ENCODE measurements at places on chromosomes 6 and 20. TPM values are rescaled to one million over a fixed set of nuclear protein-coding genes. Genes with fewer than 3 reads are reported as not detected.

DNA sequence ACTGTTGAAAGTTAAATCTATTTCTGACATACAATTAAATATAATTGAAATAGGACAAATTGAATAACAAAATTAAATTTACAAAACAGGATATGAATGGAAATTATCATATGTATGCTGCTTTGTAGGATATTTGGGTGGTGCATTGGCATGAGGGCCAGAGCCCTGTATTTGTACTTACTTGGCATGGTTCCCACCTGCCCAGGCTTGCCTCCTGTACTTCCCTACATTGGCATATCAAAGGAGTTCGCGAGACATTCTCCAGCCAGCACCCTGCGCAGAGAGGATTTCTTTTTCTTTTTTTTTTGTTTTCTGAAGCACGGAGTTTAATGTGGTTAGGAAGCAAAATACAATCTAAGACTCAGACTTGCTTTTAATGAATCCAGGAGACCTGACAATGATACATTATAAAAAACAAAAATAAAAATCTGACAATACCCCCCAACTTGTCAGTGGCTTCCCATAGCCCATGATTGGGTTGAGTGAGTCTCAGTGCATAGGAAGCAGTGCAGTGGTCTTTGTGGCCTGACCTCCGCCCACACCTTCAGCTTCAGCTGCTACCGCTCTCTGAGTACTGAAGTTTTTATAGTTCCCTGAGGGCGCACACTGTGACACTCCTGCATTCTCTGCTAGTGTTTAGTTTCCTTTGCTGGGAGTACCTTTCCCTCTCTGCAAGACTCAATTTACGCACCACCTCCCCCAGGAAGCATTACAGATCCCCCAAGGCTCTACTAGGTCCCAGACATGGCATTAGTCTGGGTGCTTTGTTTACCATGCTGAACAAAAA, 440.8 kb downstream of the UTRN start:
- H3K36me3 ChIP-seq = no peaks in the 10 kb centered on the region
- no peak overlapping the region for H3K4me3 ChIP-seq
- H3K27ac ChIP-seq = no peak overlapping the region
- H3K4me1 ChIP-seq = no peaks in the 10 kb centered on the region
- no peaks in the 10 kb centered on the region for H3K27me3 ChIP-seq

DNA sequence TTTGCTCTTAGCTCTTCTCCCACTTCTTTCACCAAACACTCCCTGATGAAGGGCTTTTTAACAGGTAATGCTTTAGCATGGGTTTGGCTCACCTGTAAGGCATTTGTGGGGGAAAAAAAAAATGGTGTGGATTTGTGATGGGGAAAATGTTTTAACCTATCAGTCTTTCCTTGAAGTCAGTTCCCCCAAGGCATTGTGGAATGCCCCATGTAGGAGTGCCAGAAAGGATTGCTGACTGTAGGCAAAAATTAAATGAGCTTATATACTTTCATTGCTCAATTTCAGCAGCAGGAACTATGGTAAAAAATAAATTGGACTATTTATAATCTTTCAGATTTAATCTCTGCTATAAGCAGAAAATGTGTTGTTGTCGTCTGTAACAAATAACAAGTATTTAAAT, 10.6 kb upstream of the SASH1 start:
- no peak overlapping the region for H3K27ac ChIP-seq
- no peaks in the 10 kb centered on the region for H3K36me3 ChIP-seq
- H3K4me1 ChIP-seq = peaks cover 28% of the 10 kb centered on the region
- no peaks in the 10 kb centered on the region for H3K27me3 ChIP-seq

DNA sequence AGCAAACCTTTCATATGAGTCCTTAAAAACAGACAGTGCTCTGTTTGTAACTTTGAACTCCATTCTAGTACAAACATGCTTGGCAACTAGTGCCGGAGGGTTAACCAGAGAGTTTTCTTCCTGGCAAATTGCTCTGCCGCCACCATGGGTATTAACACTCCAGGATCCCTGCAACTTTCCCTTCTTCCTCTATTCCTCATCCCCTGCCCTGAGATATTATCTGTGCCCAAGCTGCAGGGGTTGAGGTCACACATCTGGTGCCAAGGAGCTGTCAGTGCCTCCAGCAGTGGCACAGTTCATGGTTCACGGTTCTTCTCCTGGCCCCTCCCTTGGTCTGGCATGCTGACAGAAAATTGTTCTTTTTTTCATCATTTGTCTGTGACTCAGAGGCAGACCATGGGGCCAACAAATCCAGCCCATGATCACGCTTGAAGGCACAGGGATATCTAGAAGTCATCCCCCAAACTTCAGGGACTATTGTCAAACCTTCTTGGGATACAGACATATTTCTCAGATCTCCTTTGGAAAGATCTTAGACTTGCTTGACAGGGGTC, 77.5 kb downstream of the ATXN1 start:
- H3K36me3 ChIP-seq = no peaks in the 10 kb centered on the region
- no peak for DNase-seq
- H3K4me1 ChIP-seq = peaks cover 69% of the 10 kb centered on the region
- H3K27ac ChIP-seq = peak overlapping the region; percentile 64

- no peak overlapping the region for H3K27ac ChIP-seq
- H3K27me3 ChIP-seq = no peaks in the 10 kb centered on the region
- no peak for DNase-seq
- H3K4me3 ChIP-seq = no peak overlapping the region
- H3K36me3 ChIP-seq = no peaks in the 10 kb centered on the region
Measured at GRCh38 chr6:135534773-135535380, 37.3 kb upstream of the AHI1 start.

GRCh38 chr6:33695451-33695887, 16.0 kb downstream of the UQCC2 start:
- peaks cover 56% of the 10 kb centered on the region for H3K4me1 ChIP-seq
- H3K27ac ChIP-seq = peak overlapping the region; percentile 83

- H3K27ac ChIP-seq = no peak overlapping the region
- no peak for DNase-seq
- H3K4me1 ChIP-seq = no peaks in the 10 kb centered on the region
Measured at GRCh38 chr6:25641377-25641776, 10.6 kb upstream of the SCGN start.

GRCh38 chr6:40299681-40300080, 287.5 kb downstream of the LRFN2 start:
- no peaks in the 10 kb centered on the region for H3K36me3 ChIP-seq
- H3K4me1 ChIP-seq = no peaks in the 10 kb centered on the region
- no peaks in the 10 kb centered on the region for H3K27me3 ChIP-seq
- DNase-seq = no peak

- no peak overlapping the region for H3K4me3 ChIP-seq
- H3K27me3 ChIP-seq = no peaks in the 10 kb centered on the region
- no peaks in the 10 kb centered on the region for H3K36me3 ChIP-seq
- no peak for DNase-seq
- H3K27ac ChIP-seq = no peak overlapping the region
- peaks cover 13% of the 10 kb centered on the region for H3K4me1 ChIP-seq
Measured at GRCh38 chr6:22958677-22959076, 389.3 kb downstream of the HDGFL1 start.

DNA sequence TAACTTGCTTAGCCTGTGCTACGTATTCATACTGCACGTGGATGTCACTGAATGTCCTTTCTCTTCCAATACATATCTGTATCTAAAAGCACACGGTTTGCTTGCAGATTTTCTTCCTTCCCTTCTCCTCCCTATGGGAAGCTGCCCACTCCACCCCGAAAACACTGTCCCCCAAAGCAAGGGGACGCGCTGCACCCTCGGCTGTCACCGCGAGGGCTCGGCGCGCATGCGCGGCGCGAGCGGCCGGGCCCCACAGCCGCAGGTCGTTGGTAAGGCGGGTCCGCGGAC, 659 bp downstream of the TMX4 start:
- no peaks in the 10 kb centered on the region for H3K36me3 ChIP-seq
- H3K4me3 ChIP-seq = peak overlapping the region; percentile 67
- no peaks in the 10 kb centered on the region for H3K27me3 ChIP-seq

- no peaks in the 10 kb centered on the region for H3K36me3 ChIP-seq
- no peaks in the 10 kb centered on the region for H3K27me3 ChIP-seq
- no peak overlapping the region for H3K27ac ChIP-seq
- DNase-seq = no peak
Measured at GRCh38 chr6:41186031-41186562, 14.9 kb downstream of the TREML2 start.

GRCh38 chr6:52271852-52272460, 12.6 kb downstream of the MCM3 start:
- no peaks in the 10 kb centered on the region for H3K4me1 ChIP-seq
- H3K27ac ChIP-seq = no peak overlapping the region
- H3K27me3 ChIP-seq = no peaks in the 10 kb centered on the region

DNA sequence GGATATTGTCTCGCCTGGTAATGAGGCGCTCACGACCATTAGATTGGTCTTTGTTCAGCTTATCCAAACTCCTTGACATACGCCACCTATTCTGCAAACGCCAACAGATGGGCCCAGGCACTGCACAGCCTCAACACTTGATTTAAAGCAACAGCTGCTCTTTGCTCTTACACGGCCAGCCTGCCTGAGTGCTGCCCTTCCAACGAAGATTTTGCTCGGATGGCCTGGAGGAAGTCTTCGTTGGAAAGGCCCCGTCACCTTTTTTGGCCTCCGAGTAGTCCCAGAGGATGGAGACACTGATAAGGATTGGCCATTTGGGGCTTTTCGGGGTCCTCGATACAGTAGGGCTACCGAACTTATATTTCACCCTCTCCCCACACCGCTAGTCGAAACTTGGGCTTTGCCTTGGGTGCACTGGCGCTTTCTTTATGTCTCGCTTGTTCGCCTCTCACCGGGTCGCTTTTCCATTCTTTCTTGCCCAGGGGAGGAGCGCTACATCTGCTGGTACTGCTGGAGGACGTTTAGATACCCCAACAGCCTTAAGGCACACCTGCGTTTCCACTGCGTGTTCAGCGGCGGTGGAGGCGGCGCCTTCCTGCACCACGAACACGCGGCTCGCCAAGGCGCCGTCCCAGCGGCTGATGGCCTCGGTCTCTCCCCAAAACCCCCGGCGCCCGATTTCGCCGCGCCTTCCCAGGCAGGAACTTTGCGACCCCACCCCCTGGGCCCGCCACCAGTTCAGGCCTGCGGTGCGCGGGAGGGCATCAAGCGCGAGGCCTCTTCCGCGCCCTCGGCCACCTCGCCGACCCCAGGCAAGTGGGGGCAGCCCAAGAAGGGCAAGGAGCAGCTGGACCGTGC, 6.1 kb downstream of the PRDM13 start:
- H3K36me3 ChIP-seq = no peaks in the 10 kb centered on the region
- H3K4me3 ChIP-seq = peak overlapping the region; percentile 49
- peaks cover 52% of the 10 kb centered on the region for H3K27me3 ChIP-seq
- H3K27ac ChIP-seq = no peak overlapping the region
- DNase-seq = no peak
- H3K4me1 ChIP-seq = peaks cover 21% of the 10 kb centered on the region

- H3K27me3 ChIP-seq = peaks cover 6% of the 10 kb centered on the region
- no peak overlapping the region for H3K27ac ChIP-seq
- H3K4me3 ChIP-seq = no peak overlapping the region
- no peak for DNase-seq
- no peaks in the 10 kb centered on the region for H3K36me3 ChIP-seq
Measured at GRCh38 chr6:122997541-122998150, 1.6 kb downstream of the CLVS2 start.

DNA sequence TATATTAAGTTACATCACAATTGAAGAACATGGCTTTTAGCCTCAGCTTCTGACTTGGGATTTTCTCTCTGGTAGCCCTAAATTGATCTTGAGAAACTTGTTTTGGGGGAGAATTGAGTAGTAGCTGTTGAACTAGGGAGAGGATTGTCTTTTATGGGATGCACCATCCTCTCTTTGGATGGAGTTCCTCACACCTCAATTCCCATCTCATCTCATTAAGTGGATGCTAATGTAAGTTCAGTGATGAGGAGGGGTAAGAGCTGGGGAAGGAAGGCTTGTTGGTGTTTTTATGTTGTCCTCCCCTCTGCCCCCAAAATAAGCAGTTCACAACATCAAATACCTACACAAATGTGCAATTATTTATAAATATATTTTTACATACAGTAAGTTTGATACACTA, 4.0 kb downstream of the GJA1 start:
- no peak for DNase-seq
- H3K4me3 ChIP-seq = peak overlapping the region; percentile 53
- H3K27ac ChIP-seq = peak overlapping the region; percentile 96
- H3K36me3 ChIP-seq = peaks cover 2% of the 10 kb centered on the region

DNA sequence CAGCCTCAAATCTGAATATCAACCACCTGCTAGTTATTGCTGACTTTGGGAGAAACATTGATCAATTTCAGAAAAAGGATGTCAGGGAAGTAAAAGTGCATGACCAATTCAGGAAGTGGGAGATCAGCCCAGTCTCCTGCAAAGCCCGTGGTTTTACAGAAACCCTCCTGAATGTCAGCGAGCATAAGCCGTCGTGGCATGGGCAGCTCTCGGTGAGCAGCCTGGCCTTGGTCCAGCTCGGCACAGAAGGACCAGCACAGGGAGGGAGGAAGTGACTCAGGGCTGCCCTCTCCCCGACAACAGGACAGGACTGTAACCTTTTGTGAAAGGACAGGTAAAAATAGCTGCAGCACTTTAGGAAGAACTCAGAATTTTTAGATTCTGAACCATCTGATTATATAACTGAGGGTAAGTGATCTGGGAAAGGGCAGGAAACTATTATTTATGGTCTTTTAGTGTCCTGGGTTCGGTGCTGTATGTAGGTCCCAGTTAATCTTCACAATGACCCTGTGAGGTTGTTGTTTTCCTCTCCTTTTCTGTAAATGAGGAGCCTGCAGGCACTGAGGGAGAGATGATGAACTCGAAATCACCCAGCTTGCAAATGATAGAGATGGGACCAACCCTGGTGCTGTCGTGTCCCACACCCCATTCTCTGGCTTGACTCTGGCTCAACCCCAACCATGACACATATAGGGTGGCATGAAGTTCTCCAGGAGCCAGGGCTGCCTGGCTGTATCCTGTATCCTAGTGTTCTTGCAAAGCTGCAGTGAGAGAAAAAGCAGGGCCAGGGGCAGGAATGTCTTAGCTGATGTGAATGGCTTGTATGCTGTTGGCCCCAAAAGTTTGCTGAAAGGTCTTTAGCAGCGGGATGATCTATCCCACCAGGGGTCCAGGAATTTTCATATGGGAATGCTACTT, 37.6 kb downstream of the NRN1 start:
- no peaks in the 10 kb centered on the region for H3K4me1 ChIP-seq
- no peaks in the 10 kb centered on the region for H3K36me3 ChIP-seq
- H3K4me3 ChIP-seq = no peak overlapping the region
- no peak for DNase-seq
- no peaks in the 10 kb centered on the region for H3K27me3 ChIP-seq

GRCh38 chr6:45645302-45645701, 267.6 kb upstream of the SUPT3H start:
- DNase-seq = no peak
- no peak overlapping the region for H3K27ac ChIP-seq
- no peaks in the 10 kb centered on the region for H3K27me3 ChIP-seq
- no peaks in the 10 kb centered on the region for H3K4me1 ChIP-seq
- H3K4me3 ChIP-seq = no peak overlapping the region
- H3K36me3 ChIP-seq = no peaks in the 10 kb centered on the region

- no peak for DNase-seq
- H3K4me1 ChIP-seq = no peaks in the 10 kb centered on the region
- no peak overlapping the region for H3K27ac ChIP-seq
- H3K4me3 ChIP-seq = no peak overlapping the region
- H3K36me3 ChIP-seq = peaks cover 50% of the 10 kb centered on the region
Measured at GRCh38 chr6:41088451-41088850, 15.7 kb downstream of the NFYA start.

- H3K4me1 ChIP-seq = no peaks in the 10 kb centered on the region
- no peak overlapping the region for H3K27ac ChIP-seq
- DNase-seq = no peak
- no peaks in the 10 kb centered on the region for H3K36me3 ChIP-seq
Measured at GRCh38 chr6:70196531-70196930, 106.4 kb downstream of the COL9A1 start.

C6orf163 gene
- 2.0 TPM for total RNA-seq

UBE2C gene
- total RNA-seq = 7.6 TPM

CFAP61 gene
- total RNA-seq = 1.5 TPM

RAET1L gene
- 8.3 TPM for total RNA-seq

METTL24 gene
- total RNA-seq = 6.6 TPM
